ENCODE measurements at places on chromosomes 6 and 20. TPM values are rescaled to one million over a fixed set of nuclear protein-coding genes. Genes with fewer than 3 reads are reported as not detected.

The SYNDIG1 gene
- not detected for total RNA-seq

The SLC16A10 gene
- total RNA-seq = 4.8 TPM

The C20orf204 gene
- total RNA-seq = 17.5 TPM

The PRR18 gene
- not detected for total RNA-seq

The PRKN gene
- not detected for total RNA-seq

The ADGRF4 gene
- not detected for total RNA-seq

The OXT gene
- not detected for total RNA-seq

The RAE1 gene
- 37.5 TPM for total RNA-seq
